Heart right ventricle (tissue), 16 donors: ENCODE measurements at places on chromosomes 12 and 14. TPM values are rescaled to one million over a fixed set of nuclear protein-coding genes. Genes with fewer than 3 reads are reported as not detected.

TMEM229B gene
- 1.00 TPM for total RNA-seq

SLC6A15 gene
- not detected for total RNA-seq

POTEG gene
- not detected for total RNA-seq

DPY19L2 gene
- total RNA-seq, result 29.4 TPM

C3AR1 gene
- 9.5 TPM for total RNA-seq

RNASE2 gene
- 7.8 TPM for total RNA-seq

KRT77 gene
- not detected for total RNA-seq

GDF3 gene
- total RNA-seq, result not detected

TAS2R20 gene
- 0.64 TPM for total RNA-seq

DNA sequence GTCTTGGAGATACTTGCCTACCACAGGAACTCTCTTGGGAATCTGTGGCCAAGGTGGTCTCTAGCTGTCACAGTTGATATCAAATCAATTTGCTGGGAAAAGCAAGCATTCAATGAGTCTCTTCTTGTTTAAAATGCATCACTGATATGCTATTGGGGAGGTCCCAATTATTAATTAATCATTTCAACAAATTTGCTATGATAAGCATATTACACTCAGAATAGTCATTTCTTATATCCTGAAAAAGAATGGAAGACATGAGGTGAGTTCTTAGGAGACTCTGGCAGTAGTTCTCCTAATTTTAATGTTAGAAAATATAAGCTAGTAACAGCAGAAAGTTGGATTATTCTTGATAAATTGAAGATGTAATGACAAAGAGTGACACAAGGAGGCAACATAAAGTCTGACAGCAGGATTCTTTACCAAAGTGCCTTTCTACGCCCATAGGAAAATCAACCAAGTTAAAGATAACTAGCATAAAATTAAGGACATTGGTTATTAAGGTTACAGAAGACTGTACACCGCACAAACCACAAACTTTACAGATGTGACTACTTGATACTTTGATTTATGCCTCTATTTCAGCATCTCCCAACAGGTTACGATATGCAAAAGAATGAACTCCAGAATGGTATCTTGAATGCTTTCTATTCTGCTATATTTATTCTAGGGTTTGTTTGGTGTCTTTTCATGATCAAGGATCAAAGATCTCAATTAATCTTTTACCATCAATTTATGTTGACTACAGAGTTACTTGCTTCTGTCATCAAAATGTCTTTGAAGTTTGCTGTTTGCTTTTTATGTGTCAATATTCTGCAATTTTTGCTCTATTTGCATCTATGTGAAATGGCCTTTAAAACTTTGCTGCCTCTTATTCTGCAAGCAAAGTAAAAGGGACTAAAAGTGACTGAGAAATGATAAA lies 349.6 kb upstream of the CLEC14A start:
- no peaks in the 10 kb centered on the region for H3K4me1 ChIP-seq
- no peak overlapping the region for H3K27ac ChIP-seq
- no peak for DNase-seq
- H3K27me3 ChIP-seq, result no peaks in the 10 kb centered on the region

DNA sequence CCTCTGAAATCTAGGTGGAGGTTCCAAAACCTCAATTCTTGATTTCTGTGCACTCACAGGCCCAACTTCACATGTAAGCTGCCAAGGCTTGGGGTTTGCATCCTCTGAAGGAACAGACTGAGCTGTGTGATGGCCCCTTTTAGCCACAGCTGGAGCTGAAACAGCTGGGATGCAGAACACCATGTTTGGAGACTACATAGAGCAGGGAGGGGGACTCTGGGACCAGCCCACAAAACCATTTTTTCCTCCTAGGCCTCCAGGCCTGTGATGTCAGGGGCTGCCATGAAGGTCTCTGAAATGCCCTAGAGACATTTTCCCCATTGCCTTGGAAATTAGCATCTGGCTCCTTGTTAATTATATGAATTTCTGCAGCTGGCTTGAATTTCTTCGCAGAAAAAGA lies 1025.9 kb upstream of the NOVA1 start:
- DNase-seq, result no peak
- no peaks in the 10 kb centered on the region for H3K36me3 ChIP-seq
- no peak overlapping the region for H3K27ac ChIP-seq
- no peak overlapping the region for H3K4me3 ChIP-seq
- H3K4me1 ChIP-seq, result no peaks in the 10 kb centered on the region

- peak; percentile 57 for DNase-seq
- H3K27me3 ChIP-seq, result no peaks in the 10 kb centered on the region
- no peaks in the 10 kb centered on the region for H3K36me3 ChIP-seq
- no peak overlapping the region for H3K27ac ChIP-seq
These were observed 2.5 kb downstream of the ANG start for GRCh38 chr14:20690848-20691640.

DNA sequence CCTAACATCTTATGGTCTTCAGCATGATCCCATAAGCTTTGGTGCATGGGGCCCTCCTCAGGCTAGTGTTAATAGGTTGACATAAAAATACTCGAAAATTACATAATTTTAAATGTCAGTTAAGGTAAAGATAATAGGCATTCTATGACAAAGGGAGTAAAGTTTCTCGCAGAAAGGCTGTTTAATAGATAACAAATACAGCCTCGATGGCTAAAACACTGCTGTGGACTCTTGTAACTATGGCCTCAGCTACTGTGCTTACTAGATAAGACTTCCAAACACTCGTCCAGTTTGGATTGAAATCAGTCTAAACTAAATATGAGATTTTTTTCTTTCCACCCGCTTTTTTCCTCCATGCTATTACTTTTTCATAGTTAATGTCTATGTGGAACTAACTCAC lies 23.2 kb upstream of the MGST1 start:
- H3K4me1 ChIP-seq, result no peaks in the 10 kb centered on the region
- H3K4me3 ChIP-seq, result no peak overlapping the region
- H3K27ac ChIP-seq, result no peak overlapping the region
- H3K27me3 ChIP-seq, result no peaks in the 10 kb centered on the region
- DNase-seq, result no peak

DNA sequence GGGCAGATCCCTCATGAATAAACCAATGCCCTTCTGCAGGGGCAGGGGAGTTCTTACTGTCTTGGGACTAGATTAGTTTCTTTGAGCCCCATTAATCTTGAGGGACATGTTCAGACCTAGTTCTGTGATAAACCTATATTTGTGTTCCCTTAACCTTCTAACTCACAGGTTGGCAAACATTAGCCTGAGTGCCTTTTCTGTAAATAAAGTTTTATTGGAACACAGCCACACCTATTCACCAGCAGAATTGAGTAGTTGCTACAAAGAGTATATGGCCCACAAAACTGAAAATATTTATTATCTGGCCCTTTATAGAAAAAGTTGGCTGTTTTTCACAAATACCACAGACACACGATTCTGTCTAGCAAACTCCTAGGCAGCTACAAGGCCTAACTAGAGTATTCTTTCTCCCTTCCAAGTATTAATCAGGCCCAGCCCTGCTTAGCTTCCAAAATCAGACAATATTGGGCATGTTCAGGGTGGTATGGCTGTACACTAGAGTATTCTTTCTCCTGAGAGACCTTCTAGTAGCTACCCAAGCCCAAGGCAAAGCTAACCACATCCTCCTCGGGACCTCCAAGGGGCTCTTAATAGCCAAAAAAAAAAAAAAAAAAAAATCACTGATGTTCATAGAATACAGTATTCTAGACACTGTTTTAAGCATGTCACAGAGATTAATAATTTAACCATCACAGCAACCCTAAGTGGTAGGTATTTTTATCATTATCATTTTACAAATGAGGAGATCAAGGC lies 199.3 kb upstream of the PWP1 start:
- H3K27ac ChIP-seq, result no peak overlapping the region
- no peak for DNase-seq
- H3K27me3 ChIP-seq, result no peaks in the 10 kb centered on the region
- H3K36me3 ChIP-seq, result no peaks in the 10 kb centered on the region
- H3K4me1 ChIP-seq, result no peaks in the 10 kb centered on the region
- no peak overlapping the region for H3K4me3 ChIP-seq

DNA sequence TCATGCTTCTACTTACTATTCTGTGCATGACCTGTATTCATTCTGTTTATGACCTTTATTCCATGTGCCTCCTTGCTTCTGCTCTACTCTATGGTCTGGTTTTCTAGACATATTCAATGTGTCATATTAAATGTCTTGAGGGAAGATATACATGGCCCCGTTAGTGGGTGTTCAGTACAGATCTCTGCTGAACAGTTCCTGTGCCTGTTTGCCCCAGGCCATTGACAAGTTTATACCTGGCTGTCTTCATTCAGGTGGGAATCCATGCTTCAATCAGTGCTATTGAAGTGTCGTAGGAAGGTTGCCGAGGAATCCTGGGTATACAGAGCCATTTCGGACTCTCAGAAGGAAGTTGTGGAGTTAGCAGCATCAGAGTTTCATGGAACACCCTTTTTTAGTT lies 7.4 kb upstream of the PPFIBP1 start:
- no peak overlapping the region for H3K4me3 ChIP-seq
- DNase-seq, result no peak
- no peak overlapping the region for H3K27ac ChIP-seq
- H3K36me3 ChIP-seq, result no peaks in the 10 kb centered on the region
- H3K4me1 ChIP-seq, result peaks cover 20% of the 10 kb centered on the region
- H3K27me3 ChIP-seq, result no peaks in the 10 kb centered on the region

GRCh38 chr12:65918021-65918420 lies 93.7 kb downstream of the HMGA2 start:
- H3K4me3 ChIP-seq, result no peak overlapping the region
- no peaks in the 10 kb centered on the region for H3K4me1 ChIP-seq
- no peak overlapping the region for H3K27ac ChIP-seq
- H3K27me3 ChIP-seq, result no peaks in the 10 kb centered on the region

- no peak overlapping the region for H3K4me3 ChIP-seq
- no peaks in the 10 kb centered on the region for H3K36me3 ChIP-seq
- no peak for DNase-seq
- no peak overlapping the region for H3K27ac ChIP-seq
These were observed 23.2 kb downstream of the RAP1B start for GRCh38 chr12:68633614-68634558.

- peaks cover 43% of the 10 kb centered on the region for H3K4me1 ChIP-seq
- no peak for DNase-seq
- H3K27ac ChIP-seq, result no peak overlapping the region
- no peaks in the 10 kb centered on the region for H3K36me3 ChIP-seq
- H3K27me3 ChIP-seq, result no peaks in the 10 kb centered on the region
- H3K4me3 ChIP-seq, result no peak overlapping the region
These were observed 53.9 kb downstream of the ATF7 start for GRCh38 chr12:53572134-53572758.

- H3K4me1 ChIP-seq, result peaks cover 12% of the 10 kb centered on the region
- no peaks in the 10 kb centered on the region for H3K27me3 ChIP-seq
- no peaks in the 10 kb centered on the region for H3K36me3 ChIP-seq
- DNase-seq, result no peak
These were observed 47.3 kb upstream of the BCAT1 start for GRCh38 chr12:24996102-24996797.

- H3K36me3 ChIP-seq, result no peaks in the 10 kb centered on the region
- DNase-seq, result no peak
- H3K27me3 ChIP-seq, result no peaks in the 10 kb centered on the region
- H3K4me1 ChIP-seq, result no peaks in the 10 kb centered on the region
- H3K4me3 ChIP-seq, result no peak overlapping the region
These were observed 106.2 kb downstream of the SMOC1 start for GRCh38 chr14:69985463-69985862.

DNA sequence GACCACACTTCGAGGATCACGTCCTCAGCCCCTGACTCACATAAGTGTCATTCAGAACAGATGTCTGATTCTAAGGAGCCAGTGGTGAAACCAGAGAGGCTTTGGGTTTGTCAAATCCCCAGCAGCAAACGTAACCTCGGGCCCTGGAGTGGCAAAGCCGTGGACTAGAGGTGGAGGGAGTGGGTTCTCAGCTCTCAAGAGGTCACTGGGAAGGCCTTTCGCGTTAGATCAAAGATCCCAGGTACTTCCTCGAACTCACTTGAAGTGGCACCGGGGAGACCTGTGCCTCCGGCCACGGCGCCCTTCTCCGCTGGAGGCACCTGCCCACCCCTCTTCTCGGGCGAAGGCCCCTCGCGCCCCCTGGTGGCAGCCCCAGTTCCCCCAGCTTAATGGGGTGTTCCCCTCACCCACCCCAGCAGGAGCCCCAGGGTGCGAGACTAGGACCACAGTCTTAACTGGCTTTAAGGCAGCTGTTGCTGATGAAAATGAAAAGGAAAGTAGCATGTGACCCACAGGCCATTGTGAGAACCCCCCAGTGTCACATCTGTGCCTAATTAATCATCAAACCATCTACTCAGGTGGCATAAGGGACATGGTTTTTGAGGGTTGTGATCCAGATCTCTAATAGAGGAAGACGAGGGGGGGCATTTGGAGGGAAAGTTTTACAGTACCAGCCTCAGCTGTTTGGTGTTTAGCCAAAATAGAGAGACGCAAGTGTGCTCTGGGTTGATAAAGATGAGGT lies 672 bp upstream of the ESR2 start:
- H3K27ac ChIP-seq, result no peak overlapping the region
- peaks cover 2% of the 10 kb centered on the region for H3K4me1 ChIP-seq
- peak; percentile 84 for DNase-seq
- H3K27me3 ChIP-seq, result peaks cover 51% of the 10 kb centered on the region
- H3K4me3 ChIP-seq, result peak overlapping the region; percentile 55
- H3K36me3 ChIP-seq, result no peaks in the 10 kb centered on the region

DNA sequence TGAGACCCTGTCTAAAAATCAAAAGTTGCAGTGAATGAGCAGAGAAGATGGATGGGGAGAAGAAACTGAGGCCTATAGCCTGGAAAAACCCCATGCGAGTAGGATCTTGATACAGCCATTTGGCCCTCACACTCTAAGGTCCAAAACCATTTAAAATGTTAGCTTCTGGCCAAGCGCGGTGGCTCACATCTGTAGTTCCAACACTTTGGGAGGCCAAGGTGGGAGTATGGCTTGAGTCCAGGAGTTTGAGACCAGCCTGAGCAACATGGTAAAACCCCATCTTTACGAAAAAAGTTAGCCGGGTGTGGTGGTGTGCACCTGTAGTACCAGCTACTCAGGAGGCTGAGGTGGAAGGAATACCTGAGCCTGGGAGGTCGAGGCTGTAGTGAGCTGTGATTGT lies 19.8 kb downstream of the VRTN start:
- H3K27ac ChIP-seq, result no peak overlapping the region
- no peaks in the 10 kb centered on the region for H3K36me3 ChIP-seq
- no peak overlapping the region for H3K4me3 ChIP-seq
- no peak for DNase-seq
- no peaks in the 10 kb centered on the region for H3K4me1 ChIP-seq
